ENCODE measurements at places on chromosomes 2 and 18.

DNA sequence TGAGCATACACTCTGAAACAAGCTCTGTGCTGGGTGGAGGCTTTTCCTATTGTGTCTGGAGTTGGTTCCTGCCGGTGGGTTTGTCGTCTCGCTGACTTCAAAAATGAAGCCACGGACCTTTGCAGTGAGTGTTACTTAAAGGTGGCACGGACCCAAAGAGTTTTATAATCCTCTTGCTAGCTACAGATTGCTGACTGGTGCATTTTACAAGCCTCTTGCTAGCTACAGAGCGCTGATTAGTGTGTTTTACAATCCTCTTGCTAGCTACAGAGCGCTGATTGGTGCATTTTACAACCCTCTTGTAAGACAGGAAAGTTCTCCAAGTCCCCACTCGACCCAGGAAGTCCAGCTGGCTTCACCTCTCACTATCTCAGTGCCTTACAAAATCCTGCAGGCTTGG, 15.3 kb downstream of the DCDC2C start:
- no peak for DNase-seq

- no peak for DNase-seq
Measured at GRCh38 chr2:190867832-190868231, 12.8 kb upstream of the GLS start.

- DNase-seq, result no peak
Measured at GRCh38 chr2:191374366-191374765, 129.2 kb downstream of the MYO1B start.

DNA sequence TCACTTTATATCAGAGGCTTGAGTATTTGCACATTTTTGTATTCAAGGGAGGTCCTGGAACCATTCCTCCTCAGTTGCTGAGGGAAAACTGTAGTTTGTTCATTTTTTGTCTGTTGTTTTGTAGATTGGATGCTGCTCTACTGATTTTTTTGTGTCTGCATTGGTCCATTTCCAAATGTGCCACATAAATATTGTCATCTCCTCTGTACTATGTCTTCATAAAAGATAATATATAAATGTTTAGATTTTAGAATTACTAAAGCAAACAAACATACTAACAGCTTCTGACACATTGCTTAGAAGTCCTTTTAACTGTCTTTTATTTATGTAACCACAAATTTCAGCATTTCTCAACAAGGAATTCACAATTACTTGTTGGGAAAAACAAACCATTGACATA, 356.8 kb downstream of the PLCL1 start:
- no peak for DNase-seq

GRCh38 chr2:38933653-38934052, 44.0 kb downstream of the ARHGEF33 start:
- no peak for DNase-seq

- DNase-seq, result no peak
Measured at GRCh38 chr2:133142087-133142486, 426.2 kb downstream of the NCKAP5 start.

DNA sequence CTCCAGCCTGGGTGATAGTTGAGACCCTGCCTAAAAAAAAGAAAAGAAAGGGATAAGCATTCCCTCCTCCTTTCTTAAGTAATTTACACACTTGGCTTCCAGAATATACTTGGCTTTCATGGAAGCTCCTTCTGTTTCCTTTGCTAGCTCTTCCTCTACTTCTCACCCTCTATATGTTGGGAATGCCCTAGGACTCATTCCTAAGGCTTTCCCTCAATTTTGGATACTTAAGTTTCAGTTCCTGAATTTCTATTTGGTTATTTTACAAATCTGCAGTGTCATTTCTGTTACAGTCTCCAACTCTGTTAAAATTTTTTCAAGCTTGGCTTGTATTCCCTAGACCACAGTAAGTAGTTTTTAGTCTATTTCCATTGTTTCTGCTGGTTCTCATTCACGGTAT, 23.6 kb downstream of the SP3 start:
- no peak for DNase-seq

- DNase-seq, result no peak
Measured at GRCh38 chr2:8790739-8791162, 46.7 kb downstream of the KIDINS220 start.

DNA sequence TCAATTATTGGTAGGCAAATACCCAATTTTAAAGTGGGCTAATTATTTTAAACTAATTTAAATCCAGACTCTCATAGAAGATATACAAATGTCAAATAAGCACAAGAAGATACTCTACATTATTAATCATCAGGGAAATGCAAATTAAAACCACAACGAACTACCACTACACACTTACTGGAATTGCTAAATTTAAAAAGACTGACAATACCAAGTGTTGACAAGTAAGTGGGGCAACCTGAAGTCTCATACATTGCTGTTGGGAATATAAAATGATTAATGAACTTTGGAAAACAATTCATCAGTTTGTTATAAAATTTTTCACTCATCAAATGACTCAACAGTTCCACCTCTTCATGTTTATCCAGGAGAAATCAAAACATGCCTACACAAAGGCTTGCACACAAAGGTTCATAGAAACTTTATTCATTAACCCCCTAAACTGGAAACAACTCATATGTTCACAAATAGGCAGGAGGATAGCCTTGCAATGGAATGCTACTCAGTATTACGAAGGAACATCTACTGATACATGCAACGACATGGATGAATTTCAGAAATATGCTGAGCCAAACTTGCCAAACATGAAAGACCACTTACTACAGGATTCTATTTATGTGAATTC, 120.8 kb downstream of the MCFD2 start:
- DNase-seq, result no peak

GRCh38 chr18:36821681-36822080, 7.1 kb downstream of the TPGS2 start:
- no peak for DNase-seq

- DNase-seq, result no peak
Measured at GRCh38 chr2:203603456-203604389, 68.6 kb upstream of the RAPH1 start.

- no peak for DNase-seq
Measured at GRCh38 chr2:158478237-158478636, 21.5 kb downstream of the PKP4 start.

GRCh38 chr2:197414039-197414438, 20.8 kb downstream of the SF3B1 start:
- no peak for DNase-seq

- no peak for DNase-seq
Measured at GRCh38 chr2:10042301-10043161, 819 bp upstream of the KLF11 start.

- no peak for DNase-seq
Measured at GRCh38 chr18:9653390-9653789, 39.0 kb upstream of the PPP4R1 start.

DNA sequence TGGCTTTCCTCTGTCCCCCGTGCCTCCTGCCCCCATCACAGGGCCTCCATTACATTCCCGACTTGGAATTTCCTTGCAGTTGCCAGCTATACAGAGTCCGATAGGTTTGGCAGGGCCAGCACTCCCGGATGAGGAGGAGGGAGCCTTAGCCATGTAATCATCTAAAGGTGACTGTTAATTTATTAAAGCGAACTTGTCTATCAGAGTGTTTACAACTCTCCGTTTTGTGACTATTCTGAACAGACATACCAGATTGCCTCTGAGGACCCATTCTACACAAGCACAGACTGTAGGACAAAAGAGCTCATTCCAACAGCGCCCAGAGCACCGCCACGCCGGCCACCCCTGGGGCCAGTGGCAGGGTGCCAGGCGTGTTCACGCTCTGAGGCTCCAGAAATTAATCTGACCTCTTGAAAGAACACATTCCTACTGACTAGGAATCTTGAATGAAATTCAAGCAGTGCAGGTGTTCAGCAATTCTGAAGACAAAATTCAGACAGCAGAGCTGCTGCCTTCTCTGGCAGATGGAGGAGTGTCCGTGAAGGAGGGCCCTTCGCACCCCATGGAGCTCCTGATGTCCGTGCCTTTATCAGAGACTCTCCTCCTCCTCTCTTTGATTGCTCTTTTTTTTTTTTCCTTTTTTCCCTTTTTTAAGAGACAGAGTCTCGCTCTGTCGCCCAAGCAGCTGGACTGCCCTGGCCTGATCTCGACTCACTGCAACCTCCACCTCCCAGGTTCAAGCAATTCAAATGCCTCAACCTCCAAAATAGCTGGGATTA, 58.1 kb upstream of the RALBP1 start:
- DNase-seq, result no peak

DNA sequence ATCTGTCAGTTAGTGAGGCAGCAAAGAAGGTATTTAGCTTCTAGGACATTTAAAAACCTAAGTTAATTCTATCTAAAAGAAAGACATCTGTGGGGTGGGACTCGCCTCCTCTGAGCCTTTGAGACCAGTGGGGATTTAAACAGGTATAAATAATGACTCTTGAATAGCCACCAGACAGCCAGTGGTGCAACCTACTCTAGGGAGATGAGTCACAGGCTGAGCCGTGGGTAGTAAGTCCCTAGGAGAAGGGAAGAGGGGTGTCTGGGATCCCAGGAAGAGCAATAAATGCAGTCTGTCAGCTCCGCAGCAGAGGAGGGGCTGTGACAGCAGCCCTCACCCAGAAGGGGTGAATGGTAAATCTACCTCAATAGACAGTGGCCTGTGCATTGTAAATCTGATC, 43.1 kb upstream of the GALNT3 start:
- DNase-seq, result no peak

DNA sequence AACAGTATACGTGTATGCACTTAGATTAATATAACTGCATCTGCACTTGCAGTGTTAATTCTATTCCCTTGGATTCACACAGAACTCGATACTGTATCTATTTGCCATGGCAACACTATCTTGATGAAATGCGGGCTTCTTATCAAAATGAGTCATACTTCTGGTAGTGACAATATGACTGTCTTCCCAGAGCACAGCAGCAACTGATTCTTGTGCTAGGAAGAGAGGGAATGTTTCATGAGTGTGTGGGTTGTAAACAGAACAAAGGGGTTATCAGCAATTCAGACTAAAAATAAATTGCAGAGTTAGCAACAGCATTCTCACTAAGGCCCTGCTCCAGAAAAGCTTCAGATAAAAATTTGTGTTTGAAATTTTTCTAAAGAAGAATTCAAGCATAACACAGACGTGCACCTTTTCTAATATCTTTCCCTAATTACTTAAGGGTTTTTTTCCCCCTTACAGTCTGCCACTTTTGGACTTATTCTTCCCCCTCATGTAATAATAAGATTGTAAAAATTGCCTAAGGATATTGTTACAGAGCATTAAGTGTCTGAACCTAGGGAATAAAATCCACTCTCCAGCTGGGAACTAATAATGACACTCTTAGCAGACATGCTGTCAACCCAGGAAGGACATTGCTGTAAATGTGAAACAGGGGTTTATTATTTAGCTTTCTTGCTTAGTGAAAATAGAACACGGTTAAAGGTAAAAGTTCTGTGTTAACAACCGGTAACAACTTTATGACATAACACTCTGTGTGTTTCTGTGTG, 99.9 kb upstream of the SLC38A11 start:
- no peak for DNase-seq

- DNase-seq, result no peak
Measured at GRCh38 chr2:160859096-160859495, 301.1 kb upstream of the TANK start.

DNA sequence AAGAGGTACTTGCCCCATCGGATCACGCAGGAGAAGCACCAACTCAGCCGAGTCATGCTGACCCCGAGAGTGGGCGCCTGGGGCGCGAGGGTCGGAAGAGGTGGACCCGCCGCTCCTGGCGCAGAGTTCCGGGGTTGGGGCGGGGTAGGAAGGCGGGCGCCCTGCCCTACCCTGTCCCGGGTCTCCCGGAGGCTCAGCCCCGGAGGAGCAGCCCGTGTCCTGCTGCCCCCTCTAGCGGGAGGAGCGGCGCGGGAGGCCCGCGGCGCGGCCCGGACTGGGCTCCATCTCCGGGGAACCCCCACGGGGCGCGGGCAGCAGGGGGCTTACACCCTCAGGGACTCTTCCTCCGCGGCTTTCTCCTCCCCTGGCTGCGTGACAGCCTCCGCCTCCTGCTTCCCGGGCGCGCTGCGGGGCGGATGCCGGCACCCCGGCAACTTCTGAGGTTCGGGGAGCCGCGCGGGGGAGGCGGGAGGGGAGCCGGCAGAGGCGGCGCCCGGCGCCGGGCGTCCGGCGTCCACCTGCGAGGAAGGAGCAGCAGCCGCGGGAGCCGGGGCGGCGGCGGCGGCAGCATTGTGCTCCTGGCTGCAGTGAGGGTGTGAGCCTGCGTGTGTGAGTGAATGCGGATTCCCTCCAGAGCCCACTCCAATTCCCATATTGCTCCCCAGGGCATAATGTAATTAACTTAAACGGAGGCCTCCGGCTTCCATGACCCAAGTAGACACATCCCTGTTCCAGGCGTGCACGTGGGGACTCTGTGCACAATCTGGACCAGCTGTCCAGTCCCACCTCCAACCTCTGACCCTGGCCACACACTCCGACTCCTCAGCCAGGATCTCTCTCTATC, 7.6 kb upstream of the TNS1 start:
- no peak for DNase-seq

GRCh38 chr2:98343285-98343684, 3.0 kb upstream of the CNGA3 start:
- DNase-seq, result no peak

- no peak for DNase-seq
Measured at GRCh38 chr18:66635342-66635741, 31.5 kb upstream of the CDH19 start.

DNA sequence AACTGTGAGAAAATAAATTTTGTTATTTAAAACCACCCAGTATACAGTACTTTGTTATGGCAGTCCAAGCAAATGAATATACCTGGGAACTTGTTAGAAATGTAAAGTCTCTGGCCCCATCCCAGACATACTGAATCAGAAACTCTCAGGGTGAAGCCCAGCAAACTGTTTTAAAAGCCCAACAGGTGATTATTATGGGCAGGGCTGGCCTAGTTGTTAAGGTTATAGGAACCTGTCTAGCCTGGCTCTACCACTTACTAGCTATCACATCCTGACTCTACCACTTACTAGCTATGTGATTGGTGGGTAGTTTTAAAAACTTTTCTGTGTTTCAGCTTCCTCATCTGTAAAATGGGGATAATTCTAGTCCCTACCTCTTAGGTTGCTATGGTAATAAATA, 8.0 kb upstream of the DARS1 start:
- no peak for DNase-seq

GRCh38 chr18:7921938-7922587, 354.9 kb downstream of the PTPRM start:
- DNase-seq, result no peak

Measured in DND-41 (cell line).